Activated CD8-positive, alpha-beta memory T cell treated with anti-CD3 and anti-CD28 coated beads for 1 hour (primary cell): ENCODE measurements at places on chromosomes 12 and 14.

DNA sequence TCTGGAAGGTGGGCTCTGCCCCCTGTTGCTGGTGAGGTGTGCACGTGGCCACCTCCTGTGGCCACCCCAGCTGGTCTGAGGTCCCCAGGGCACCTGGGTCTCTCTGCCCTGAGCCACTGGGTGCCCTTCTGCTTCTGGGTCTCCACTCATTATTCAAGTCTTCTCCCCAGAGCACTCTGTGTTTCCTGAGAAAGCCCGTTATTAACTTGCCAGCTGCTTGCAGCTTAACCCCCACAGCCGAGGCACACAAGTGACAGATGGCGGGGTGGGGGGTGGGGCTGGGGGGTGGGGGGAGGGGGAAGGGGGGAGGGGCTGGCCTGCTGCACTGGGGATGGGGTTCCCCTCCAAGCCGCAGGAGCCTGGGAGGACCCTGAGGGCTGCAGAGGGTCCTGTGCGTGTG is 40.5 kb downstream of the FBRSL1 start:
- no peak for DNase-seq

- no peak for DNase-seq
These were observed 41.1 kb upstream of the TSPAN9 start for GRCh38 chr12:3035815-3036702.

- DNase-seq: no peak
These were observed 102.8 kb upstream of the BCAT1 start for GRCh38 chr12:25051656-25052195.

DNA sequence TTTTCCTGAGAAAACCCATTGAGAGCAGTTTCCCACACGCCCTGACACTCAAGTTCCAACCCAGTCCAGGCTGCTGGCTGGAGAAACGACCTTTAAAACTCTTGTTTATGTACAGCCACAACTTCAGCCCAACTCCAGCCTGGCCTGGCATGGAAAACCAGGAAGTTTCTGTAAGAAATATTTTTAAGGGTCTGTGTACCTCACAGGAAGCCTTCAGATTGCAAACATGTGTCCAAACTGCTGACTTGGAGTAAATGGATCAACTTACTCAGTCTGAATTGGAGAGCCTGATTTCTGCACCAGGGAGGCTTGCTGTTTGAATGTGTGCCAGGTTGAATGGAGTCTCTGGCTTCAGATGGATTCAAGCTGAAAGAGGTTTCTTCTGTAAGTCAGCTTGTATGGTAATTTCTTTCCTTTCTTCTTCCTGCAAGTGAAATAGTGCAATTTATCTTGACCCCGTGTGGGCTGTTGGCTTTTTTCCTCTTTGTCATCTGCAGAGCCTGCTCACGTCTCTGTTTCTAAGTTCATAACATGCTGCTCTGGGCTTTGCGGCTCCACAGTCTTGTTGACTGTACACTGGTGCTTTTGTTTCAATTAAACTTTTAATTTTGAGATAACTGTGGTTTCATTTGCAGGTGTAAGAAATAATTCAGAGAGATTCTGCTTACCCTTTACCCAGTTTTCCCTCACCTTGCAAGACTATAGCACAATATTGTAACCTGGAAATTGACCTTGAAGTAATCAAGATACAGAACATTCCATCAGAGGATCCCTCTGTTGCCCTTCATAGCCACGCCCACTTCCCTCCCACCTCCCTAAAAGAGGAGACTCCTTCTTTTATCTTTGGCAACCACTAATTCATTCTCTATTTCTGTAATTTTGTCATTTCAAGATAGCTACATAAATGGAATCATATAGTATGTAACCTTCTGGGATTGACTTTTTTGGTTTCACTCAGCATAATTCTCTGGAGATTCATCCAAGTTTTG is 109.7 kb upstream of the PRMT8 start:
- no peak for DNase-seq

DNA sequence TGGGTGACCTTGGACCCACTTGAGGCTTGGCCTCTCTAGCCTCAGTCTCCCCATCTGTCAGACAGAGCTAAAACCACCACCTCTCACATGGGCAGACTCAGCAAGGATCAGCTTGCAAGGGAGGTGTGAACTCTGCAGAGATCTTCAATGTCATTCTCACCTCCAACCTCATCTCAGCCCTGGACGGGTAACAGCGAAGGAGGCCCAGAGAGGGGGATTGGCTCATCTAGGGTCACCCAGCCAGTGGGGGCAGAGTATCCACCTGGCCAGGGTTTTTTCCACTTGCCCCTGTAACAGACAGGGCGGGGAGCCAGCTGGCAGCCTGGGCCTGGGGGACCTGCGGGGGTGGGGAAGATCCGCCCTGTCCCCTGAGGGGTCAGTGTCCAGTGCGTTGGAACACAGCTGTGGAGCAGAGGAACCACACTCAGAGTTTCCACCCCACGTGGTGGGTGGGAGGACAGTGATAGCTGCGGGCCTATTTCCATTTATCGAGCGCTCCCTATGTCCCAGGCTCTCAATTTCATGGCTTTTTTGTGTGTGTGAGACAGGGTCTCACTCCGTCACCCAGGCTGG is 27.4 kb downstream of the DTX1 start:
- DNase-seq: no peak

DNA sequence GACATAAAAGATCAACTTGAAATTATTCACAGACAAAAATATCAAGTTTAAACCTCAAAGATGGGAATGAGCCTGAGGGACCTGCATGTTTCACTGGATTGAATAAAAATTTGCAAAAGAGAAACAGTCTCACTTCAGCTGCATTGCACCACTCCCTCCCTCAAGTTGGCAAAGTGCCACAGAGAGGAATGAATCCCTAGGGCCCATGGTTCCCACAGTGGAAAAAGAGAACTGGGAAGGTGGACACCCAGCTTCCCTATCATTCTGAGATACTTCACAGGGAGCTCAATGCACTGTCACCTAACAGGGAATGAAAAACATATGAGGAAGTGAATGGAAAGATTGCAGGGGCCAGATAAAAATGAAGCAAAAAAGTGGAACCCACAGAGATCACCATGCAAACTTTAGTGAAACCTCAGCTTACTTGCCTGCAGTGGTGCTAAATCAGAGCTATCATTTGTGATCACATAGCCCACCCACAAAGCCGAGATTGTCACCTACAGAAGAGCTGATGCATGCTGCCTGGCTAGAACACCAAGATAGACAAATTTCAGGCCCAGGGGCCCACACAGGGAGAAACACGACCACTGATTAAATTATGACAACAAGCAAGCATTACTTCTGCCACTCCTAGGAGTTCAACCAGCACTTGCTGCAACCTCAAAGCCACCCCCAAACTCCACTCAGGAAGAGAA is 911.3 kb downstream of the LRFN5 start:
- DNase-seq: no peak

DNA sequence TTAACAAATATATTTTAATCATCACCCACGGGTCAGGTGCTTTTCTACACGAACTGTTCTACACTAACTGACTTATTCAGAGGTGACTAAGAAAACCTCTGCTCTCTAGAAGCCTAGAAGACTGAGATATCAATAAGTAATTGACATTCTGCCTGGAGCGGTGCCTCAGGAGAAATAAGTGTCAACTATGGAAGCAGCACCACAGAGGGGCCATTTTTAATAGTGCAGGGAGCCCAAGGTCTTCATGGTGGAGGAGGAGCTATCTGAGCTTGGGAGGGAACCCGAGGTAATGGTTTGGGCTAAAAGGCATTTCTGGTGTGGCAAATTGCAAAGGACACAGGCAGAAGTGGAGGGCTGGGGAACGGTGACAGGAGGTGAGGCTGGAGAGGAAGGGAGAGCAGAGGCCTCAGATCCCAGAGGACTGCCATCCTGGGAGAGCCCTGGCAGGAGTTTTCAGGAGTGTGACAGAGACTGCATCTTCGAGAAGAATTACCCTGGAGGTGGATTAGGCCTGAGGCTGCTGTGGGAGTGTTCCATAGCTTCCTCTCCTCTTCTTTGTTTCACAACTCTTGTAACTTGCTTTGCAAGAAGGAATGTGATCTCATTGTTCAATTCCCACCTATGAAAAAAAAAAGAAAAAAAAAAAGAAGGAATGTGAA is 123.1 kb downstream of the NPAS3 start:
- DNase-seq: no peak

GRCh38 chr14:75334549-75335051 is 56.0 kb downstream of the FOS start:
- no peak for DNase-seq

DNA sequence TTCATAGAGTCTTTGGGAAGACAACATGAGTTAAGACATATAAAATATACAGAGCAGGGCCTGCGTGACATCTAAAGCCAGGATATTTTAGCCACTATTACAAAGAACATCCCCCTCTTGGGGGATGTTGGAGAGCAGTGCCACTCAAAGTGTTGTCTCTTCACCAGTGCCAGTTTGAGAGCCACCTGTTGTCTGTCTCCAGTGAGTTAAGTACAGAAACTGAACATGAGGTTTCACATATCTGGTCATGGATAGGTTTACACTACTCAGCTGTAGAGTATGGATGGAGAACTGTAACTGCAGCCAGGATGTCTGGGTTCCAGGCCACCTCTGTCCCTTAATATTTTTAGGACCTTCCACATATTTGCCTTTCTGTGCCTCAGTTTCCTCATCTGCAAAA is 39.1 kb downstream of the RNFT2 start:
- DNase-seq: no peak

DNA sequence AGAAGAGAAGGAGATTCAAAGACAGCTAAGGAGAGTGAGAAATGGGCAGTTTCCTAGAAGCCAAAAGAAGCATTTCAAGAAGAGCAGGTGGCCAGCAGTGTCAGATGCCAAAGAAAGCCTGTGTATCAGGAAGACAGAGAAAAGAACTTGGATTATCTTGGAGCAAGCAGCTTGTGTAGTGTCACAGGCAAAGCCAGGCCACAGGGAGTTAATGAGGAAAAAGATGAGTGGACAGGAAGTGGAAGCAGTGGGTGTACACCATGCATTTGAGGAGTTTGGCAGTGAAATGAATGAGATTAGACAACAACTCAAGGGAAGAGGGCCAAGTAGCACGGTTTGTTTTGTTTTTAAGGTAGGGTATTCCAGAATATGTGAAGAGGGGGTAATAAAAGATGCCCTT is 5.6 kb upstream of the MYH7 start:
- DNase-seq: no peak

- DNase-seq: no peak
These were observed 16.3 kb downstream of the CFAP73 start for GRCh38 chr12:113165521-113166450.

DNA sequence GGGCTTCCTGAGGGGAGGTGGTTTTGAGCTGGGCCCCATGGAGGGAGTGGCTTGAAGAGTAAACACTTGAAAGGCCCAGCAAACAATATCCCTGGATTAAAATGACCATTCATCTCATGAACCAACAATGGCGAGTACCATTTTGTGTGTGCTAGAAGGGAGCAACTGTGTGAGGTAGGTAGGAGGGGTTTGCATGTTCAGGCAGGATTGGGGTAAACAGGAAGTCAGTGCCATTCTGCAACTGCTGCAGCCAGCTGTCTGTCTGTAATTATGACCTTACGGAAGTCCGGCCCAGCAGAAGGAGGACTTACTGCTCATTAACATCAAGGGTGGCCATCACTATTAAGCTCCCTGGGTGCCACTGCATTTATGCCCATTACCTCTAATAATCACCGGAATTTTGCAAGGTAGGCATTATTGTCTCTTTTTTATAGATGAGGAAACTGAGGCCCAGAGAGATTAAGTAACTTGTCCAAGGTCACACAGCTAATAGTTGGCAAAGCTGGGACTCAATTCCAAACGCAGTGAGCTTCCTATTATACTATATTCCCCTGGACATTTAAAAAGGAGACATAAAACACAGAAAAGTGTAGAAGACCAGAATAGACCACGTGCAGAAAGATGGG is 16.6 kb upstream of the IFI27L2 start:
- no peak for DNase-seq

DNA sequence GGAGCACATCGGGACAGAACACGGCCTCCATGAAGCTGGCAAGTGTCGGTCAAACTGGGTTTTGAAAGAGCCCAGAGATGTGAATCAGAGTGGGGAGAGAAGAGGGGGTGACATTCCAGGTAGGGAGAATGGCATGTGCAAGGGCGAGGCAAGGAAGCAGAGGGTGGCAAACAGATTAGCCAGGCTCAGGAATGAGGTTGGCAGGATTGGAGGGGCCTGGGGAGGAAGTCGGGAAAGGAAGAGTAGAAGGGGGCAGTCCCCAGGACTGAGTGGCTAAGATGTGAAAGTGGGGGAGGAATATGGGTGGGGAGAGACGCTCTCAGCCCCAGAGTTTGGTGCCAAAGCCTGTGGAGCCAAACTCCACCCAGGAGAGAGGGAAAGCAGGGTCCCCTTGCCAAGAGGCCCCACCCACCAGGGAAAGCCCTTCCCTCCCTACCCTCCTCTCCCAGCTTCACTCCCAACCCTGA is 5.5 kb upstream of the HDAC7 start:
- no peak for DNase-seq

DNA sequence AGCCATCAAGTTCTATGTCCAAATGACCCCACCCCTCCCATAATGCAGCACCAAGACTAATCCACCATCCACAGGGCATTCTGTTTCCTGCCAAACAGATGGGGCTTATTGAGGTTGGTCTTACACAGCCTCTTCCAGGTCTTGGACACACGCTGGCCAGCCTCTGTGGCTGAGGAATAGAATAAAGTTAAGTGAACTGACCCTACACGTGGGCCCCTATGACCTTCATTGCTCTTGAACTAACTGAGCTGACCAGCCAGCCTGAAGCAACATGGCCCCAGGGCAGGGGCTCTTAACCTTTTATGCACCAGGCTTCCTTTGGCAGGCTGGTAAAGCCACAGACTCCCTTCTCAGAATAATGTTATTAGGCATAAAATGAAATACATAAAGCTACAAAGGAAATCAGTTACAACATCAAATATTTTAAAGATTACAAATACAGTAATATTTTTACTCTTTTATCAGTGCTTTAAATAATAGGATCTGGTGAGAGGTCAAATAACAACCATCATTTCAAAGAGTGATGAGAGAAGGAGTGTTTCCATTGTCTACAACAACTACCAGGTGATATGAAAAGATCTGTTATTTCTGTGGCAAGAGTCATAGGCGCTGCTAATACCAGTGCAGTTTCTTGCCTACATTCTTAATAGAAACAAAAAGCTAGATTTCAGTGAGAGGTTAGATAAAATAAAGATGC is 192.9 kb upstream of the NUDT4 start:
- no peak for DNase-seq

DNA sequence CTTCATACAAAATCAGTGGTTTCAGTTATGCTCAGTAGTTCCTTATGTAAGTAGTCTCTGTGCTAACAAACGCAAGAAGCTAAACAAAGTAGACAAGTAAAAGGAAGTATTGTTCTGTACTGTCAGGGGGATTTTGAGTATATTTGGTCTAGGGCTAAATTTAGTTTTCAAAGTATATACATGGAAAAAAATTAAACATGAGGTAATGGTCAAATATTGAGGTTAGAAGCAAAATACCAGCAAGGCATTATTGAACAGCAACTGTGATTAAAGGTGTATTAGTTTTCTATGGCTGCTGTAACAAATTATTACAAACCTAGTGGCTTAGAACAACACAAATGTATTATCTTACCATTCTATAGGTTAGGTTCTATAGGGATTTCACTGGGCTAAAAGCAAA is 18.8 kb downstream of the GNG2 start:
- DNase-seq: no peak

DNA sequence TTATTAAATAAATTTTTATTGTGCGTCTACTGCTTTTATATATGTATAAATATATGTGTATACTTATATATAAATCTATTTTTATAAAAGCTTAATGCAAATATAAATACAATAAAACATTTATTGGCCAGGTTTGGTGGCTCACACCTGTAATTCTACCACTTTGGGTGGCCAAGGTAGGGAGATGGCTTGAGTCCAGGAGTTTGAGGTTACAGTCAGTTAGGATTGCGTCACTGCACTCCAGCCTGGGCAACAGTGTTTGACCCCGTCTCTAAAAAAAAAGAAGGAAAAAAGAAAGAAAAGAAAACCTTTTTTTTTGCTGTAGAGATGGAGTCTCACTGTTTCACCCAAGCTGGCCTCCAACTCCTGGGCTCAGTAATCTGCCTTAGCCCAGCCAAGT is 20.9 kb downstream of the ACTR6 start:
- DNase-seq: no peak
